ENCODE measurements at places on chromosomes 2 and 18.

- DNase-seq, result peak; percentile 71
These were observed 5.2 kb upstream of the SPRED2 start for GRCh38 chr2:65437392-65438135.

DNA sequence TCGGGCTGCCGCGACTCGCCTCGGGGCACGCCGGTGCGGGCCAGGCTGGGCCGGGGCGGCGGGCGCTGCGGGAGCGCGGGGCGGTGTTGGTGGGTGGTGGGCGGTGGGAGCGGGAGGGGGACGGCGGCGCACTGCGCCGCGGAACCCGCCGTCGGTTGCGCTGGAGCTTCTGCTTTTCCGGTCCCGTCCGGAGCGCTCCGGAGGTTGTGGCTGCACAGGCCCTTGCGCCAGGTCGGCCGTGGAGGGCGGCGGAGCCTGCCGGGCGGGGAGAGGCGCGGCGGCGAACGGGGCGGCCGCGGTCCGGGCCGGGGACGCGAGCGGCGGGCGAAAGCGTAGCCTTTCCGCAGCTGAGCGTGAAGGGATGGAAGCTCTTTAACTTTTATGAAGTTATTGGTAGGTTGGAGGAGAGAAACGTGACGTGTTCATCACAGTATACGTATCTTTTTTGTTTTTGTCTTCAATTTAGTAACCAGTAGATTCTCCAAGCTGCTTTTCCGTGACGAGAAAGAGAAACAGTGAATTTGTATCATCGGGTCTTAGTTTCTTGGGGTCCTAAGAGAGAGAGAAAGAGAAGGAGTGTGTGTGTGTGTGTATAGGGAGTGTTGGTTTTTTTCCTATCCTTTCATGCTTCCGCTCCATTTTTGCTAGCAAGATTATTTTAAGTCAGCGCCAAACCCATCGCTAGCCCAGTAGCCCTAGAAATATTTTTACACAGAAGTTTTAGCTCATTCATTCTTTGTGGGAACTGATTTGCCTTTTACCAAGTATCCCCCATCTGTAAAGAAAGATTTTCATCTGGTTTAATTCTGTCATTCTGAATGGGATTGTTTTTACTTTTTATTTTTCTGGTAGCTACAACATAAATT lies 535 bp downstream of the ATG4B start:
- no peak for DNase-seq

DNA sequence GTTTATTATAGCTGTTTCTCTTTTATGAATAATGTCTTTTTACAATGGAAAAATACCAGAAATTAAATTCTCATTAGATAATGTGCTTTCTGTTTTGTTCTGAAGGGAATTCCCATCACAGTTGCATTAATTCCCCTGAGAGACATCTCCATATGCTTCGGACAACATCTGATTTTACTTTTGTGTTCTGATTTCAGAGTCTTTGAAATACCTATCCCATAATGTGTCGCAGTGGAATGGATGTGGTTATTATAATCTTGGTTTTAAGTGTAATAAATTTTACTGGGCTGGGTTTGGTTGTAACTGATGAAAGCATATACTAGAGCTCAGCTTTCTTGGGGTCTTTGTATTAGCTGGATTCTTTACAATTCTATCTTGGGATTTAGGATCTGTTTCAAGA lies 12.5 kb downstream of the SPTBN1 start:
- DNase-seq, result no peak

DNA sequence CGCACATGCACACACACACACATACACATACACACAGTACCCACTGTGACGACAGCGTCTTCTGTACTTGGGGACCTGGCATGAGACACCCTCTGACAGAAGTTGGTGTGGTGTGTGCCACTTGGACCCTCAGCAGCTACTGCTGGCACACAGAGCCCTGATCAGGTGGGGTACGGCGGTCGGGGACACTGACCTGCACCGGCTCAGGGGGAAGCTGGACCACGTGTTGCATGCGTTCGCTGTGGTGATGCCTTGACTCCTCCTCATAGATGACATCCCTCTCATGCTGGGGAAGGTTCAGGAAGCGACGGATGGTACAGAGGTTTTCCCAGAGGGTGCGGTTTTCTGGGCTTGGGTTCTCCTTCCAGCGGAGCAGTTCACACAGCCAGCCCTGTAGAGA lies 149.2 kb downstream of the SATB2 start:
- no peak for DNase-seq

DNA sequence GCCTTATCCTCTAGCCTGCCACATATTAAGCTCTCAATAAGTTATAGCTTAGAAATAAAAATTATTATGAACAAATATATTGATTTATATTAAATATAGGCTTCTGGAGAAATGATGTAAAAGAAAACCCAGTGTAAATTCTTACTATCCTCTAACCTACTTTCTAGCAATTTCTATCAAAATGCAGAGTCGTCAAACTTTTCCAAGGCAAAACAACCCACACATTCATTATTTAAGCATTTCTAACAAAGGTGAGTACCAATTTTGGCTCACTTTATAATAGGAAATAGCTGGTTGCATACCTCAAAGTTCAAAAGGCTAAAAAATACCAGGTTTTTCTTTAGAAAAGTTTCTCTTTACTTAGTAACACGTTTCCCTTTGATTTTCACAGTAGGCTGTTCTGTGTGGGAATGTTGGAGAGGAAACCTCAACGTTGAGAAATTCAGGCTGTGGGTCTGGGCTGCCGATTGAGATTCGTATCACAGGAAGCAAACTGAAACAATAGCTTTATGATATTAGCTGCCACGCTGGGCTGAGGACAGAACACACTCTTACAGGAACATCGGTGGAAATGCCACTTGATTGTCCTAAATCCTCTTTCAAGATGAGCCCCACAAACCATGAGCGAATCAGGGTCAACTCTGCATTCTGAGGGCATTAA lies 53.0 kb downstream of the EPAS1 start:
- DNase-seq, result no peak
